ENCODE measurements at places on chromosomes 2 and 18.

DNA sequence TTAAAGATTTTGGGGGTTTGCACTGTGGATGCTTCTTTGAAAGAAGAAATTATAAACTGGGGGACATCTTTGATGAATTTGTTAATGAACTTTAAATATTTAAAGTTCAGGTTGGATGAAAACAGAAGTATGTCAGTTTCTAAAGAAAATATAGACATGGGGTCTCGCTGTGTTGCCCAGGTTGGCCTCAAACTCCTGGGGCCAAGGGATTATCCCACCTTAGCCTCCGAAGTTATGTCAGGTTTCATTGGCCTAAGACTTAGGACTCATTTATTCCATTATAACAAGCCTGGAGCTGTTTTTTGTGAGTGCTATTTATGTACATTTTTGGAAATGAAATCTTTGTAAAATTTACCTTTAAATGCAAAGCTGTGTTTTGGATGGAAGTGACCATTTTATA is 2.5 kb downstream of the NAB1 start:
- DNase-seq, result no peak

GRCh38 chr18:55407774-55408535 is 180.0 kb downstream of the TCF4 start:
- no peak for DNase-seq

- no peak for DNase-seq
Observed at GRCh38 chr2:108565778-108566375, 31.6 kb downstream of the LIMS1 start.

GRCh38 chr2:24352664-24353063 is 7.7 kb downstream of the ITSN2 start:
- no peak for DNase-seq

- peak; percentile 51 for DNase-seq
Observed at GRCh38 chr18:13112982-13113381, 105.6 kb upstream of the LDLRAD4 start.

GRCh38 chr2:226887940-226888339 is 52.1 kb downstream of the RHBDD1 start:
- DNase-seq, result peak; percentile 79

GRCh38 chr2:20675701-20676352 is 8.9 kb downstream of the GDF7 start:
- DNase-seq, result no peak

DNA sequence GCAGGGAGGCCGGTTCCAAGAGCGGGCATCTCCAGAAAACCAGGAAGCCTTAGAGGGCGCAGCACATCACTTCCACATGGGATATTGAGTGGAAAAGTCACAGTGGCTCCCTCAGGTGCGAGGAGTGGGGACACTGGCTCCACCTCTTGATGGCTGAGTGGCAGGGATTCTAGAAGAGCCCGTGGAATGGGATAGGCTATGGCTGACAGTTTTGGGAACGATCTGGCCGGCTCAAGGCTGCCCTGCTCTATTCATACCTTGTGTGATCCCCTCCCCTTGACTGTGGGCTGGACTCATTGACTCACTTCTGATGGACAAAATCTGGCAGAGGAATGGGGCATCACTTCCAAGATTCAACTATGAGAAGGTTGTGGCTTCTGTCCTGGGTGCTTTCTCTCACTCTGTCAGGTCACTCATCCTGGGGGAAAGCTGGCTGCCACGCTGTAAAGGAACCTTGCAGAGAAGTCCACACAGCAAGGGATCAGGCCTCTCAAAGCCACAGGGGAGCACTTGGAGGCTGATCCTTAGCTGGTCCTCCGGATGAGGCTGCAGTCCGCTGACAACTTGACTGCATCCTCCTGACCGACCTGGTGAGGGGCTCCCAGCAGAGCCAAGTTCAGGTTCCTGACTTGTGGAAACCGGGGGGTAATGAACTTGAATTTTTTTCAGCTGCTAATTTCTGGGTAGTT is 46.7 kb upstream of the HS6ST1 start:
- peak; percentile 15 for DNase-seq

GRCh38 chr2:1974397-1974796 is 230.1 kb upstream of the PXDN start:
- no peak for DNase-seq

DNA sequence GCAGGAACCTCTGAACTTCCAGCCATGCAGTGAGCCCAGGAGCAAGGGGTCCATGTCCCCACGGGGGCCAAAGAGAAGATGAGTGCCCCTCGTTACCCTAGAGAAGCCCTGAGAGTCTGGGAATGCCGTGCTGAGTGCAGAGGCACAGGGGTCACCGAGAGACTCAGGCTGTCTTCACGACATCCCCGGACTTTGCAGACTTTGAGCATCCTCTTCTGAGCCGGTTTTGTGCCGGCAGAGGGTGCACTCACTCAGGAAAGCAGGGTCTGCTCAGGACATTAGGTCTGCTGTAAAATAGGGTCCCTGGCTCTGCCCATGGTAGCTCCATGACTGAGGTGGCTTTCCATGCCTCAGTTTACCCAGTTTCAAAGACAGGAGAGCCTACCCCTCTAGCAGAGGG is 71.0 kb downstream of the GALNT14 start:
- no peak for DNase-seq

DNA sequence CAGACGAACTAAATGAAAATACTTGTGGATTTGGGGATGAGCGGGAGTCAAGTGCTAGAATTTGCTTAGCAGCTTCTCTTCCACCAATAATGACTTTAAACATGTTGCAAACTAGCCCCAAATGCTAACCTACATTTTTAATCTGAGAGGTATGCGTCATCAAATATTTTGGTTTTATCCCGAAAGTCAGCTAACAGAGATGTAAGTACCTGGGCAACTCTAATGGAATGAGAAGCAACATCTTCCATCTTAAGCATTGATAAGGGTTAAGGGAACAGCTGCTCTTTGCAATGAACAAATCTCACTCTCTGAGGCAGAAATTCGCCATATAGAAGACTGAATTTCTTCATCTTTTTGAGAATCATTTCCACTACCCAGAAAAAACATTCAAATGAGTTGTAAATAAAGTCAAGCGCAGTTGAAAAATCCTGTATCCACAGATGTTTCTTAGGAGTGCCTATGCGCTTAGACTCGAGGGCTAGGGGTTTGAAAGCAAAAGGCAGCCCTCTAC is 926 bp upstream of the YPEL5 start:
- DNase-seq, result no peak

DNA sequence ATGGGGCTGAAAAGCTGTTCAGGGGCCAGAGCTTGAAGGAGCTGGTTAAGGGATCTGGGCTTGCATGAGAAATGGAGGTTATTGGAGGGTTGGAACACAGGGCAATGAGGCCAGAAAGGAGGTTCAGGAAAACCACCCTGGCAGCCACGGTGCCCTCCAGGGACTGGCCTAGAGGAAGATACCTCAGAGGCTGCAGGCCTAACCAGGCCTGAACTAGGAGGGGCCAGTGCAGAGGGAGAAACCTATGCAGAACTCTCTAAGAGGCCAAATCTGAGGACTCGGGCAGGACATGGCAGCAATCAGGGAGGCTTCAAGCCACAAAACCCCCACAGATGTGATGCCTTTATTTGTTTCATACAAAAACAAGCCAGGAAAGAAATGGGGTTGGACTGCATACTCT is 66.8 kb downstream of the BIN1 start:
- DNase-seq, result no peak

GRCh38 chr18:43389163-43389562 is 111.9 kb upstream of the SYT4 start:
- DNase-seq, result no peak

DNA sequence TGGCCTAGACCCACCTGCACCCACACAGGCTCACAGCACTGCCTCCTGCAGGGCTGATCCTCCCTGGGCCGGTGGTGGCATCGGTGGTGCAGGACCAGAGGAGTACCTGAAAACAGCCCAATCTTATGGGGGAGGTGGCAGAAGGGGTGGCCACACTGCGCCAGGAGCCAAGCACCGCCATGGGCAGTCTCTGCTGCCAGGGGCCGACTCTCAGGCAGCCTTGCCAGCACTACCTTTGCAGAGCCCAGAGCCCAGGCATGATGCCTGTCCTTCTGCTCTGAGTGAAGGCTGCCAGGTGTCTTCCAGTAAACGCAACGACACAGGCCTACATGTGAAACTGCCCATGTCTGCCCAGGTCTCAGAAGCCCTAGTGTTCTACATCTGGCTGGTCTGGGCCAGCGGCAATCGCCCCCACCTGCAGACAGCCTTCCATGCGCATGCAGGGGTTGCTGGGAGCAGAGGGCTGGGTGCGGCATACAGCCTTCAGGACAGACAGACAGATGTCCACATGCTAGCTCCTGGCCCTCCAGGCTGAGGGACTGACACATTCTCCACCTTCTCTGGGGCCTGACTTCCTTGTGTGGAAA is 6.8 kb downstream of the HS6ST1 start:
- DNase-seq, result no peak

DNA sequence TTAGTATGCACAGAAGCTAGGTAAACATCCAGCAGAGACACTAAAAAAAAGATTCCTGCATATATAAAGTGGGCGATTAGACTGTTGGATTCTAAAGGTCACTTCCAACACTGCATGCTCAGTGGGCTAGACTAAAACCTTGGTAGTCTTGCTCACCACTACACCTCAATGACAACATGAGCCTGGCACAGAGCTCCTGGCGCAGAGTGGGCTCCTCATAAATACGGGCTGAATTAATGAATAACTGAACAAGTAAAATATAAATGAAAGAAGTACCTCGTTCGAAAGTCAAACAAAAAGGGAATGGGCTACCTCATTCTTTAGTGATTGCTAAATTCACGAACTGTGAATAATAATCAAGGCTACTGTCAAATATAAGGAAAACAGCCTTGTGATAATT is 185.3 kb downstream of the STK39 start:
- DNase-seq, result no peak

DNA sequence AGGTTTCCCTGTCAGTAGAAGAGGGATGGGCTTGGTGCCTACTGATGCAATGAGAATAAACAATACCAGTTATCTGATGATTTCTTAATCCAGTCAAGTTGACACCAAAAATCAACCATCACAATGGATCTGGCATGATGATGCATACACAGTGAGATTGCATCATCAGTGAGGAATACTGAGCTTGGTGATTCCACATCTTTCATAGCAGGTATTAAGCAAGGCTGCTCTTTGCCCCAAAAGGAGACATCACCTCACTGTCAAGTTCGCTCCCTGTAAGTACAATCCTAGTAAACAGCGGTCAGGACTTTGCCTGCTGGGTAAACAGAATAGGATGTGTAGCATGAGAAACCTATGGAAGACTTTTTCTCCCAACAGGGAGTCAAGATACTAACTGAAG is 282.7 kb upstream of the CDH2 start:
- no peak for DNase-seq

DNA sequence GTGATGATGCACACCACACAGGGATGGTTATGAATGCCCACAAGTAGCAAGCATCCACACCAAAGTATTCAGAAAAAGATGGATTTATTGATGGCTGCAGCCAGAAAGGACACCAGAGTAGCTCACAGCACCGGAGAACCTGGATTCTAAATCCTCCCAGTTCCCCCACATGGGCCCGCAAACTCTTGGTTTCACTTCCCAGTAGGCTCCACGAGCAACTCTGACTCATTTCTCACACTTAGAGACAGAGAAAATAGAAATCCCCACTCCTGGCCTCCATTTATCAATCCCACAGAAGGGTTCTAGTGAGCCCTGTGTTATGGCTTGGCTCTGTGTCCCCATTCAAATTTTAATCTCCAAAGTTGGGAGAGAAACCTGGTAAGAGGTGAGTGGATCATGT is 426.7 kb upstream of the MYT1L start:
- no peak for DNase-seq

DNA sequence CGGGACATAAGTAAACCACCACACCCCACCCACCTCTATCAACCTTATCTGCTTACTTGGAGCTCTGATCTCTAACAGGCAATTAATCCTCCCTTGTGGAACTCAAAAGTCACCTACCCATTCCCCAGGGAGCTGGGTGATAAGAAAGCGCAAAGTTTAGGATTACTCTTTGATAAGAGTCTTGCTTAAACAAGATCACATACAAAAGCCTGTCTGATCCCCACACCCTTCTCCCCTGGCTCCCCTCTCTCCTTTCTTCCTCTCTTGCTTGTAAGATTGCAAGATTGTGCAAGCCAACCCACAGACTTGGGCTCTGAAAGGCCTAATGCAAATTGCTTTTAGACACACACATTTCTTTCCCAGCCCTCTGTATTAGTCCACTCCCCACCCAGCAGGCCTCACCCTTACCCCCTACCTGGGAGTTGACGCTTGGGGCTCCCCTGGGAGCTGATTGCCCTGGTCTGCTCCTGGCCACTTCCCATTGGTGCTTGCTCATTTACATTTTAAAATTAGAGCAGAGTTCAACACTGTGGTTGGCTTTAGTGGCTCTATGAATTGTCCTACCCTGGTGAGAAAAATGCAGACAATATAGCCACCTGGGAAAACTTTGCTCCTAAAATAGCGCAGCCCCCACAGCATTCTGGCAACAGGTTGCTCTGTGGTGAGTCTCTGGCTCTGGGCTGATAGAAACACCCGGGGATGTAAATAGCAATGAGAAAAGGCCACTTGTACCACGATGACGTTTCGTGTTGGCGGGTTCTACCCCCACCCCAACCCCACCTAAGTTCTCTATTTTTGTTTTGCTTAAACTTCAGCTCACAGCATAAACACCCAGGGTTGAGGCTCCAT is 92.8 kb upstream of the MSH2 start:
- peak; percentile 51 for DNase-seq

DNA sequence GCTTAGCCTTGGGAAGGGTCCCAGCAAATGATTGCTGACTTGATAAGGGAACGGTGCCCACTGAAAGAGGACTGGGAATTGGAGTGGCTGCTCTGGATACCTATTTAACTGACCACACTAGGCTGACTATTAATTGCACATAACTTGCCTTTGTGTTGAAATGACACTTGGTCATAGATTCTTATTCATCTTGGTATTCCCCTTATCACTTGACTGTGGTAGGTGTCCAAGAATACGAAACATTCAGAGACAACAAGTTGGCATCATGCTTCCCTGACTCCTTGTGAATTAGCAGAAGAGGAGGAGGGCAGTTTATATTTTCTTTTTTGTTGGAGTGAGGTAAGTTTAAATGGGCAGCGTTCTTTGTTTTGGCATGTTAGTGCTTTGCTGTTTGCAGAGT is 13.4 kb downstream of the FMNL2 start:
- peak; percentile 10 for DNase-seq

DNA sequence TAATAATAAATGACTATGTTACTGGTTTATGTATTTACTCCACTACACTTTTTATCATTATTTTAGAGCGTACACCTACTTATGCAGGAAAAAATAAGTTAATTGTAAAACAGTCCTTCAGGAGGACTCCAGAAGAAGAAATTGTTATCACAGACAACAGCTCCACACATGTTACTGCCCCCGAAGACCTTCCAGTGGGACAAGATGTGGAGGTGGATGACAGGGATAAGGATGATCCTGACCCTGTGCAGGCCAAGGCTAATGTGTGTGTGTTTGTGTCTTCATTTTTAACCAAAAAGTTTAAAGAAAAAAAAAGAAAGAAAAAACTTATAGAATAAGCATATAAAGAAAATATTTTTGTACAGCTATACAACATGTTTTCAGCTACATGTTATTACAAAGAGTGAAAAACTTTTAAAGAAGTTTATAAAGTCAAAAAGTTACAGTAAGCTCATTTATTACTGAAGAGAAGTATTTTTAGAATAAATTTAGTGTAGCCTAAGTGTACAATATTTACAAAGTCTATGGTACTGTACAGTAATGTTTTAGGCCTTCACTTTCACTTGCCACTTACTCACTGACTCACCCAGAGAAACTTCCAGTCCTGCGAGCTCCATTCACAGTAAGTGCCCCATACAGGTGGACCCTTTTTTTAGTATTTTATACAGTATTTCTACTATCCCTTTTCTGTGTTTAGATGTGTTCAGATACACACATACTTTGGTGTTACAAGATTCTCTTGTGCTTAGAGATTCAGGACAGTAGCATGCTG is 7.5 kb downstream of the TGFBRAP1 start:
- DNase-seq, result peak; percentile 52

- no peak for DNase-seq
Observed at GRCh38 chr2:155747531-155747930, 585.0 kb downstream of the NR4A2 start.

- DNase-seq, result no peak
Observed at GRCh38 chr2:95303191-95303919, 6.2 kb downstream of the KCNIP3 start.
